ENCODE measurements at places on chromosomes 3 and 15.

DNA sequence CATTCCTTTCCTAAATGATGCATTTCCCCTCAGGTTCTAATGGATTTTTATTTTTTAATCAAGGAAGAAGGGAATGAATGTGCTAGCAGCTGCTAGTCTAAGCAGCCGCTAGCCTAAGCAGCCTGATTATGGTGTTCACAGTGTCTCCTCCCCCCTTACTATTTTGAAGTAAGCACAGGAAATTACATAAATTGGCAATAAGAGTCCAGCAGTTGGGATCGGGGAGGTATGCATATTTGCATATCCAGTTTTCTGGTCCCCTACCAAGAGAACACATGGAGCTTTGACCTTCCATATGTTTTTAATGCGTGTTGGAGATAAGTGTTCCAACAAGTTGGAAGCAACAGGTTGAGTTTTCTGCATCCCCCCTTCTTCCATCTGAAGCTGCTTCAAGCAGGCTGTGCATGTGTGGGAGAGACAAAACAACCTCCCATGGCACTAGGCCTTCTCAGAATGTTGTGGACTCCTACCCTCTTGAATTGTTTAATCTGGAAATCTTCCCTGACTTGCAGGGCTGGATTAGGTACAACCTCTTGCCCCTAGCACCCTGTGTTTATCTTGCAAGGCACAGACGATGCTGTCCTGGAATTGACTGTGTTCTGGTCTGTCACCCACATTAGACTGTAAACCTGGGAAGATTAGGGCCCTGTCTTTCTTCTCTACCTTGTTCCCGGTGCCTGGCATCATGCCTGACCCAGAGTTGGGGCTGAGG, 124.8 kb upstream of the LRIG1 start:
- no peak for DNase-seq

GRCh38 chr3:48716508-48716981, 476 bp downstream of the IP6K2 start:
- DNase-seq: peak; percentile 14

GRCh38 chr15:43316016-43316970, 14.1 kb downstream of the LCMT2 start:
- no peak for DNase-seq

- DNase-seq: no peak
These were observed 57.7 kb downstream of the SLC12A8 start for GRCh38 chr3:125154800-125155269.

DNA sequence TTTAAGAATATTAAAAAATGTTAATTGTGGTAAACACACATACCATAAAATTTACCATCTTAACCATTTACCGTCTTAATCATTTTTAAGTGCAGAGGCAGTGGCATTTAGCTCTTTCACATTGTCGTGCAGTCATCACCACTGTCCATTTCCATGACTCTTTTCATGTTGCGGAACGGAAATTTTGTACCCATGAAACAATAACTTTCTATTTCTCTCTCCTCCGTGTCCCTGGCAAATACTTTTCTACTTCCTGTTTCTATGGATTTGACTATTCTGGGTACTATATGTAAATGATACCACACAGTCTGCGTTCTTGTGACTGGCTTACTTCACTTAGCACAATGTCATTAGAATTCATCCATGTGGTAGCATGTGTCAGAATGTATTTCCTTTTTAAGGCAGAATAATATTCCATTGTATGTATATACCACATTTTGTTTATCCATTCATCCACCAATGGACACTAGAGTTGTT, 27.9 kb downstream of the AKAP13 start:
- DNase-seq: no peak

GRCh38 chr3:179088306-179088705, 16.7 kb upstream of the ZMAT3 start:
- no peak for DNase-seq

- no peak for DNase-seq
These were observed 230.2 kb downstream of the P3H2 start for GRCh38 chr3:189890496-189890895.

GRCh38 chr15:70152070-70152480, 54.4 kb upstream of the TLE3 start:
- DNase-seq: no peak

- no peak for DNase-seq
These were observed 420.6 kb upstream of the RBMS3 start for GRCh38 chr3:28860307-28860706.

DNA sequence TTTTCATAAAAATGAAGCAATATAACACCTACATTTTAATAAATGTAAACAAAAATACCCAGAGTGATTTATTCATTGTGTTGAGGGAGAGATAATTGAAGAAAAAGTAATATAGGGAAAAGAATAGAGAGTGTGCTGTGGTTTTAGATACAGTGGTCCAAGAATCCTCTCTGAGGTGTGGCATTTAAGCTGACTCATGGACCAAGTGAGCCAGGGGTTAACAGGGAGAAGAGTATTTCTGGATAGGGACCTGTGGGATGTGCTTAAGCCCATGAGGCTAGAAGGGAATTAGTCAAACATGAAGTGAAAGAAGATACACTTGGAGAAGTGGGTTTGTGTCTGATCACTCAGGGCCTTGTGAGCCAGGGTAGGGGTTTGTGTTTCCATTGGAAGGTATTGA, 680.7 kb upstream of the GRM7 start:
- DNase-seq: no peak

- no peak for DNase-seq
These were observed 114.6 kb downstream of the SEMA5B start for GRCh38 chr3:122912772-122913538.

DNA sequence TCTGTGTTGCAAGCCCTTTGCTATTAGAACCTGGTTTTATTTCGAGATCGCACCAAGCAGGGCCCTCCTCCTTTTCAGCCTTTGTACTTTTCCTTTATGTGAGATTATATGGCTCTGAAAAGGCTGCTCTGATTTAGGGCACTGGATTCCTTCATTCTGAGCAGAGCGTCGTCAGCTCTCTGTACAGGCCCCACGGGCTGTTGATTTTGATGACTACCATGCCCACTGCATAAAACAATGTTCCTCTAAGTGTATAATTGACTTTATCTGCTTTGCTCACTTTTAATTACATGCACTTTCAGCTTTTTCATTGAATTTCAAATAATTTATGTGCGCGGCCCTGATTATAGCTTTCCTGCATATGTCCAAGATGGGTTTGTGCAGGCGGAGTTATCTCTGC, 4.4 kb upstream of the PSMD6 start:
- DNase-seq: no peak

DNA sequence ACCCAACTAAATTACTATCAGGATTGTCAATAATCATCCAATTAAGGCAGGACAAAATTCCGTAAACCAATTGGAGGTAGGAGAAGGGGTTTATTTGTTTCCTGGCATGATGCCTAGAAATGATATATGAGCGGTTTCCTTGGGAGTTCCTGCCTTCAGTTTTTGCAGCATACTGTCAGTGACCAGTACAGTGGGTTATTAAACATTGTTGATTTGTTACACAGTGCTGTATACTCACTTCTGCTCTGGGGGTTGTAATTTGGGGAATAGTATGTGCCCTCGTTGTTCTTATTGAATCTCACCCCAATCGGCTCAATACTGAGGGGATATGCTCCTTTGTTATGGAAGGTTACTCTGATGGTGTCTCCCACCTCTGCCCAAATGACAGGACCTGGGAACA, 22.2 kb downstream of the CP start:
- DNase-seq: no peak

GRCh38 chr3:175670557-175670956, 811.4 kb downstream of the NAALADL2 start:
- no peak for DNase-seq

GRCh38 chr3:168134931-168135330, 39.2 kb upstream of the GOLIM4 start:
- no peak for DNase-seq

DNA sequence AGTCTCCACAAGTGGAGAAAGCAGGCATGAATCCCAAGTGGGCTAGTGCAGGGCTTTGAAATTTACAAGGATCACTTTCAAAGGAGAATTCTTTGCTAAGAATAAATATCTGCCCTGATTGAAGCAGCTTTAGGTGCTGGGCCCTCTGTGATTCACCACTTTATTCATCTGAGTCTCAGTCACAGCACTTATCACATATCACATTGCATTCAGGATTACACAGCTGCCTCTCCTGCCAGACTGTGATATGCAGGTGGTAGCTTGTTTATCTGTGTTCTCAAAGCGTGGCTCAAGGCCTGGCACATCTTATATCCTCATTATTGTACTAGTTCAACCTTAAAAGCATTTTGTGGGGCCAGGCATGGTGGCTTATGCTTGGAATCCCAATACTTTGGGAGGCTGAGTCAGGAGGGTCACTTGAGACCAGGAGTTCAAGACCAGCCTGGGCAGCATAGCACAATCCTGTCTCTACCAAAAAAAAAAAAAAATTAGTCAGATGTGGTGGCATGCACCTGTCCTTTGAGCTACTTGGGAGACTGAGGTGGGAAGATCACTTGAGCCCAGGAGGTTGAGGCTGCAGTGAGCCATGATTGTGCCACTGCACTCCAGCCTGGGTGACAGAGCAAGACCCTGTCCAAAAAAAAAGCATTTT, 156.9 kb upstream of the EIF1B start:
- DNase-seq: no peak

- DNase-seq: no peak
These were observed 6.8 kb downstream of the CSTA start for GRCh38 chr3:122331886-122332285.

DNA sequence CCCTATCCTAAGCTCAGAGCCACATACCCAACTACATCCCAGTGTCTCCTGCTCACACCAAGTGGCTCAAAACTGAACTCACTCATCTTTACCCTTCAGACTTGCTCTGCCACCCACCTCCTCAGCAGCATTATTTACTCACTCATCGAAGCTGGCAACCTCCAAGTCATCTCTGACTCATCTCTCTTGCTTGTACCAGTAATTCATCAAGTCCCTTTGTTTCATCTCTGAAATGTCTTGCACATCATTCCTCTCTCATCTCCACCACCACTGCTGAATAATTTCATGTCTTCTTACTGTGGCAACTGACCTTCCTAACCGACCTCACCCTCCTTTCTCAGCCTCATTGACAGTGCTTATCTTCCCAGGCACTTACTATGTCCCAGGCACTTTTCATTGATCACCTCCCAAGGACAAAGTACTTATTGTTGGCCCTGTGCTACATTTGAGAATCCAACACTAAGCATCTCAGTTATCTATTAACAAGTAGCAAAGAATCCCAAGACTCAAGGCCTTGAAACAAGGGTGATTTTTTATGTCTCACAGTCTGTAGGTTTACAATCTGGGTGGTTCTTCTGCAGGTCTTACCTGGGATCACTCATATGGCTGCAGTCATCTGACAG, 82.0 kb downstream of the MRPL46 start:
- DNase-seq: no peak

DNA sequence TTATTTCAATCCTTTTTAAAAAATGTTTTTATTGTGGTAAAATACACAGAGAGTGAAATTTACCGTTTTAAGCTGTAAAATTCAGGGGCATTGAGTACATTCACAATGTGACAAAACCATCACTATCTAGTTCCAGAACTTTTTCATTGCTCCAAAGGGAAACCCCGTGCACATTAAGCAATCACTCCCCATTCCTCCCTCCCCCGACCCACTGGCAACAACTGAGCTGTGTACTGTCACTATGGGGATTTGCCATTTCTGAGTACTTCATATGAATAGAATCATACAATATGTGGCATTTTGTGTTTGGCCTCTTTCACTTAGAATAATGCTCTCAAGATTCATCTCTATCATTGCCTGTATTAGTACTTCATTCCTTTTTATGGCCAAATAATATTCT, 45.5 kb upstream of the BOC start:
- DNase-seq: no peak

DNA sequence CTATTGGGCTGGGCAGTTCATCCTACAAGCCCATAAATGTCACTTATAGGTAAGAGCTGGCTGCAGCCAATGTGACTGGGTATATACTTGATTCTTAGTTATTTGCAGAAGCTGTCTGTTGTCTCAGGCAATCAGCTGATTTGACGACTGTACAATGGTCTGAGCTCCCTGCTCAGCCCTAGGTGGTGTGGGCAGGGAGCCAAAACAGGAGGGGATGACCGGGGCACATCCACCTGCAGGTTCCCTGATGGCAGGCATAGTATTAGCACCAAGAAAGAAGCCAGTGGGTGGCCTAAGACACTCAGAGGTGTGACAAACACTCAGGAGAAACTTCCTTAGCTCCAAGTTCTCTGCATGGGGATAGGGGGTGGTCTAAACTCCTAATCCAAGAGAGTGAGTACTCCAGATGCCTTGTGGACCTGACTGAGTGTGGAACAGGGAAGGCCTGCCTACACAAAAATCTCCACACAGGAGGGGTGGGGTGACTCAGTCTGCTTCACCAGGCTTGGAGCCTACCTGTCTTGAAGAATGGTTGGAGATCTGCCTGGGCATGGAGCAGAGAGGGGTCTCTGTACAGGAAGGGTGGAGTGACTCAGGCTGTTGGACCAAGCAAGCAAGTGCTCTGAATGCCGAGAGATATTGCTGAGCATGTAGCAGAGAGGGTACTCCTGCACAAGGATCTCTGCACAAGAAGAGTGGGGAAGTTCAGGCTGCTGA, 690.4 kb upstream of the NAALADL2 start:
- DNase-seq: no peak

- DNase-seq: no peak
These were observed 4.5 kb upstream of the FES start for GRCh38 chr15:90879730-90880366.

- DNase-seq: no peak
These were observed 297.1 kb downstream of the NSUN3 start for GRCh38 chr3:94359996-94360395.

GRCh38 chr15:78195735-78196201, 38.6 kb downstream of the ACSBG1 start:
- DNase-seq: peak; percentile 24
